ENCODE measurements at places on chromosomes 1 and 21.

DNA sequence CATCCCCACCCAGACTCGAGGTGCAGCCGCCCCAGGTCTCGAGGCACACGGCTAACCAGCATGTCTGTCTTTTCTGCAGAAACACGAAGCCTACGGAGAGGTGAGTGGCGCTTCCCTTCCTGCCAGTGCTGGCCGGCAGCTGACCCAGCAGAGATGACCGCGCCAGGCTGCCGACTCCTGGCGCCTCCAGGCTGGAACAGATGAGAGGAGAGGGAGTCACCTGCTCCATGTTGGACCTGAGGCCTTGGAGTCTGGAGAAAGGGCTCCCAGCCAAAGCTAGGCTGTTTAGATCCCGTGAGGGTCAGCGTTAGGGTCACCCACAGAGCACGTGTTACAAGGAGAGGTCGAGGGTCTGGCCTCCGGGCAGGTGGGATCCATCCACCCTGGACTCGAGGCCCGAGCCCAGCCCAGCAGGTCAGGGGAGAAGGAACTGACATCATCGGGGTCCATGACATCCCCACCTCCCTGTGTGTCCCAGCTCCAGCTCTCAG, 14.9 kb downstream of the COL6A2 start:
- no peak for DNase-seq

DNA sequence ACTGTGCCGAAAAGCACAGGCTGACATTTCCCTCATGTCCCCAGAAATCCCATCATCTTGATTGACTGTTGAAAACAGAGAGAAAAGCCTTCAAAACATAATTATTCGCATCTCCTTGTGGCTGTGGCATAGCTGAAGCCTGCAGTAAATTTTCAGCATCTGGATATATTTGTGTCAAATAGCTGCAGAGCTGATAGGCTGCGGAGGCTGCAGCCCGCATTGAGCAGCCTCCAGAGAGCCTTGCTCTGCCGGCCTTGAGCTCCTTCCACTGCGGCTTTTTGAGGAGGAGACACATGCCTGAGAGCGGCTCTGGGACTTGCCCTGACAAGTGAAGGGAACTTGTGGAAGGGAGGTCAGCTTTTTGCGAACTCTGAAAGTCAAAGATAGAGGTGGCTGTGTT, 144.7 kb downstream of the RYR2 start:
- no peak for DNase-seq

DNA sequence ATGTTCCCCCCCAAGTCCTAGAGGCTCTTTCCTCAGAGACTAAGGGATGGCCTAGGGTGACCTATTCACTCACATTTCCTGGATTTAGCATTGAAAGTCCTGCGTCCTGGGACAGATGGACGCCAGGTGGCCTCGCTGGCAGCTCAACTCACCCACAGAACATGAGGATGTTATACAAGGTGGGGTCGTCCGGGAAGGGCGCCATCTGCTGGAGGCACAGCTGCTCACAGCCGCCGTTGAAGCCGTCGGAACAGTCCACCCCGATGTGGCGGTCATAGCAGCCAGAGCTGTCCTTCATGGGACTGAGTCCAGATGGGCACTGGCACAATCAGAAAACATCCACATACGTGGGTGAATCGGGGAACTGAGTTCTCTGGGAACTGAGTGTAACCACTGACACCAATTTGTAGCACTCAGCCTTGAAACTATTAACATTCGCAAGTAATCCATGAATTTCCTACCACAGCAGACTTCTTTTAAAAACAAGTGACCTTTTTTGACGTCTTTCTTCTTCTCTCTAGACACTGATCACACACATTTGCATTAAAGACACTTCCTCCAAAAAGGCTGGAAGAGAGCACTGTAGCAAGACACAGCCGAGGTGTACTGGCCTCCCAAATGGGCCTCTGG, 215.4 kb downstream of the ASTN1 start:
- DNase-seq: no peak

DNA sequence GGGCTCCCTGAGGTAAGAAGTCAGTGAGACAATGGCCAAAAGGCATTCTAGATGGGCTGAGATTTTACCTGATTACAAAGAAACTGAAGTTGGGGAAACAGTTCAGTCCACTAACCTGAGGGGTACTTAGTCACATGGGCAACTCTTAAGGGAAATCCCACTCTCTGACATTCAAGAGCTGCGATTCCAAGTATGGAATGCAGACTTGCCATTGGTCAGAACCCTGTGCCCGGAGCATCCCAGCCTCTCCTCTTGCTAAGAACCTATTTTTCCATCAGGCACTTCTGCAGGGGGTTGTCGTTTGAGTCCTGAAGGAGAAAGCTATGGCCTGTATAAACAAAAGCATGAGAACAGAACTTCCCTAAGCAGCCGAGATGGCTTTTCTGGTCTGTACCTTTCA, 434.9 kb upstream of the DAB1 start:
- no peak for DNase-seq

DNA sequence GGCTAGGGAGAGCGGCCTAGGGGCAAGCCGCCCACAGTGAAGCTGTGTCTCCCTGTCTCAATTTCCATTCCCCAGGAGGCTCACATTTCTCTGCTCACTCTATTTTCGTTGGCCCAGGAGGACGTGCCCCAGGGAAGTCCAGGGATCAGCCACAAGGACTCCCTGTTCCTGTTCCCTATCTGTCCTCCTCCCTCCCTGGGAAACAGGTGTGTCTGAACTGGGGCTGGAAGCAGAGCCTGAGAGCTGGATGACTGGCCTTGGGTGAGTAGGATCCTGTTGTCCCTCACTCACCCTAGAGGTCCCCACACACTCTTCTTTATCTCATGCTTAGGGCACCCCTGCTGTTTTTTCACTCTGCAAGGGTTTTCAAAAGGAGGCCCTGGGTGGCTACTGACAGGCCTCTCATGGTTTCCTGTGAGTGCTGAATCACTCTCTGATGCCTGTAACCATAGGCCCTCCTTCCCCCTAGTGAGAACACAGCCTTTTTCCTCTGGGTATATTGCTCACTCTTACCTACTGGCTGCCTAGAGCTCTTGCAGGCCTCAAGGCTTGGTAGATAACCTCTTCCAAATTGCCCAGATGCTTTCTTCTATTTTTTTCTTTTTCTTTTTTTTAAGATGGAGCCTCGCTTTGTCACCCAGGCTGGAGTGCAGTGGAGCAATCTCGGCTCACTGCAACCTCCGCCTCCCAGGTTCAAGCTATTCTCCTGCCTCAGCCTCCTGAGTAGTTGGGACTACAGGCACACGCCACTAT, 3.3 kb upstream of the UTP11 start:
- no peak for DNase-seq

GRCh38 chr1:245156736-245157505, 2.1 kb downstream of the KIF26B start:
- DNase-seq: no peak

DNA sequence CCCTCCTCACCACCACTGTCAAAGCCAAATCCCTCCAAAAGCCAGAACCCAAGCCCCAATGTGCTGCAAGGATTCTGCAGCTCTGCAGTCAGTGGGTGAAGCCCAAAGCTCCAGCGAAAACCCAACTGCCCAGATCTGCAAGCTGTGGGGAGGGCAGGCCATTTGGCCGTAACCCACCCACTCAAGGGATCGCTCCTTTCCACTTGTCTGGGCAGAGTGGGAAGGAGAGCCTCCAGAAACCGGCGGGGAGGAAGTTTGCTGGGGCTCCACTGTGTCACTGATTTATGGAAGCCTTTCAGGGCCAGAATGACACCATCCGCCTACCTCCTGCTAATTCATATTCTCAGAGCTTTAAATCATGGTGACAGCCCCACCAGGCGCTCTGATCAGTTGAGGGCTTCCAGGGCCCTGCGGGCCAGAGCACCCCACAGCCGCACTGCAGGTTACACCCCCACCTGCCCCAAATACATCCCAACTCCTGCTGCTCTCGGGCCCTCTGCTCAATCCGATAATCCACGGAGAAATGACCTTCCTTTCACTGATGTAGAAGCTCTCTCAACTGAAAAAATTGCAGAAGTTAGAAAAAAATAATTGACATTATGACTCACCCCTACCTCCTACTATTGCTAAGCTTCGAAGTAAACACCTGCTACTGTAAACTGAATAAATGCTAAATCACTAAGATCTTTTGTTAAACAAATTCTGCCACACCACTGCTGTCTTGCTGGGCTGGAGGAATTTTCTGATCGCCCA, 40.6 kb upstream of the RAB4A start:
- DNase-seq: no peak

All from activated naive CD4-positive, alpha-beta T cell (primary cell).